ENCODE measurements at places on chromosomes 16 and 17. TPM values are rescaled to one million over a fixed set of nuclear protein-coding genes. Genes with fewer than 3 reads are reported as not detected.

OR1F1 gene
- not detected for total RNA-seq

LRRC36 gene
- total RNA-seq: 1.6 TPM

HSD17B2 gene
- 12.2 TPM for total RNA-seq

DUXB gene
- total RNA-seq: not detected

CFDP1 gene
- total RNA-seq: 65.3 TPM

KRTAP3-2 gene
- not detected for total RNA-seq

NETO2 gene
- 3.1 TPM for total RNA-seq

EFCAB13 gene
- 10.6 TPM for total RNA-seq

HEATR9 gene
- total RNA-seq: not detected

SLC5A11 gene
- total RNA-seq: not detected

GRCh38 chr16:70753694-70754325 is 47.1 kb downstream of the VAC14 start:
- DNase-seq: no peak

DNA sequence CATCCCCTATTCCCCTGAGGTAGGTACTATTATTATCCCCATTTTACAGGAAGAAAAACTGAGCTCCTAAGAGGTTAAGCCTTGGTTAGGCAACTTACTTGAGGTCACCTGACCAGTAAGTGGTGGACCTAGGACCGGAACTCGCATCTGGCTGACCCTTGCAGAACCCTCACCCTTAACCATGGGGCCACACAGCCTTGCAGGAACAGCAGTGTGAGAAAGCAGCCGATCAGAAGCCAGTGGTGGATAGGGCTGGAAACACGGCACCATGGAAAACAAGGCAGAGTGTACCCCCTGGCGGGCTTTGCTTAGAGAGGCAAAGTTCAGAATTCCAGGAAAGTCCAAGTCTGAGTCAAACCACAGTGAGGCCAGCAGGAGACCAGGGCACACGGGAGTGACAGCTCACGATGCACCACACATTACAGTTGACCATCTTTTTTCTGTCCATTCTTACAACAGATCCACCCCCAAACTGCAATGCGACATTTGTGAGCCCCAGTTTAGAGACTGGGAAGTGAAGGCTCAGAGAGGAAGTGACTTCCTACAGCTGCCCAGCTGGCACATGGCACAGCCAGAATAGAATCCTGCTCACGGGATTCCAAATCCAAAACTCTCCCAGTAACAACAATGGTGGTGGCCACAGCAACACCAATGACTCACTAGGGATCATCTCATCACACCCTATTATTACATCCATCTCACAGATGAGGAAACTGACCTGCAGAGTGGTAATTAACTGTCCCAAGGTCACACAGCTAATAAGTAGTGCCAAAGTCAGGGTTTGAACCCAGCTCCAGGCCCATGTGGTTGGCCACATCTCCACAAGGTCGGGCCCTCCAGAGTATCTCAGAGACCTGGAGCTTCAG is 20.3 kb downstream of the KIFC3 start:
- no peak for DNase-seq

DNA sequence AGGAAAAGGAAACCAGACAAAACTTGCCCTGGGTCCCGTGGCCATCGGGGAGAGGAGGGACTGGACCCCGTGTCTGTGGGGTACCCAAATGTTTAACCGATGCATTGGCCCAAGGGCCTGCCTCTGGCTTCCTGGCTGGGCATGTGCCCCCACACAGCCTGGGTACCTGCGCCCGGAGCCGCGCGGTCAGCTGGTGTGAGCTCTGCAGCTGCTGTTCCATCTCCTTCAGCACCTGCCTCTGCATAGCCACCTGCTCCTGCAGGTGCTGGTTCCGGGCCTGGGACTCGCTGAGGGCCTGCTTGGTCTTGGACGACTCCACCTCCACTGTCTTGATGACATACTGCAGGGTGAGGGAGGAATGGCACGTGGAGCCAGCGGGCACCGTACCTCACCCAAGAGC is 31.9 kb downstream of the KIFC3 start:
- DNase-seq: no peak

DNA sequence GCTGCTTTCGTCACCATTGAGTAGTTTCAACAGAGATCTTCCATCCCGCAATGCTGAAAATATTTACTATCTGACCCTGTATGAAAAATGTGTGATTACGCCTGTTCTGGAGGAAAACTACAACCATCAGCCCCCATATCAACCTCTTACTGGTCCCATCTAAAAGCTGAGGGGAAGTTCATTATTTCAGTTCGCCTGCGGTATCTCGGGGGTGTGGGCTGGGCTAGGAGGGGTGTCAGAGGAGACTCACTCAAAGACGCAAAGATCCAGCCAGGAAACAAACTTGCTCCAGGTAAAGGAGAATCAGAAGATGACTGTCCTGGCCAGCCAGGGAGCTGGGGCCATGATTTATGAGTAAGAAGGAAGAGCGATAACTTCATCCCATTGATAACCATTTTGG is 13.7 kb downstream of the CACNG1 start:
- DNase-seq: no peak

- no peak for DNase-seq
Observed at GRCh38 chr17:16301963-16302855, 51.1 kb downstream of the CENPV start.

GRCh38 chr17:33225509-33225908 is 67.6 kb downstream of the ASIC2 start:
- DNase-seq: peak; percentile 52

DNA sequence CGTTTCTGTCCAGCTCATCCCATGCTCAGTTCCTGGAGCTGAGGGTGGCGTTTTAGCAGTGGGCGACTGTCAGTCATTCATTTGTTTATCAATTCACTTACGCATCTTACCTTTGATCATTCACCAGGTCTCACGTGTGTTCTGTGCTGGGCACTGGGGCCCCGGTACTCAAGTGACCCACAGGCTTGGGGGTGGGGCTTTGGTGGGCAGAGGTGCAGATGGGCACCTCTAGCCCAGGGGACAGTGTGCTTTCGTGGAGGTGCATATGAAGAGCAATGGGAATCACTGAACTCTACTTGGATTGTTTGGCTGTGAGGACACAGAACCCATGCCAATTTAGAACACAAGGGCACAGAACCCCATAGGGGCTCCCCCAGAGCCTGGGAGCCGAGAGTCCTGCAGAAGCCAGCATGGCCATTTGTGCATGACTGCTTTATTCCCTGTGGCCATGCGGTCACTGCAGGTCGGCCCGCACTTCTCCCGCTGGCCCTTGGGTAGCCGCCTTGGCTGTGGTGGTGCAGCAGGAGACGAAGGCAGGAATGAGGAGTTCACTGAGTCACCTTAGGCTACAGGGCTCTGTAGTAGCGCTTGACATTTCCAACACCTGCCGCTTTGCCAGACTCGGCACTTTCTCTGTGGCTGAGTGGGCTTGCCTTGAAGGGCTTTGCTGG is 144.6 kb downstream of the SNX29 start:
- DNase-seq: no peak

DNA sequence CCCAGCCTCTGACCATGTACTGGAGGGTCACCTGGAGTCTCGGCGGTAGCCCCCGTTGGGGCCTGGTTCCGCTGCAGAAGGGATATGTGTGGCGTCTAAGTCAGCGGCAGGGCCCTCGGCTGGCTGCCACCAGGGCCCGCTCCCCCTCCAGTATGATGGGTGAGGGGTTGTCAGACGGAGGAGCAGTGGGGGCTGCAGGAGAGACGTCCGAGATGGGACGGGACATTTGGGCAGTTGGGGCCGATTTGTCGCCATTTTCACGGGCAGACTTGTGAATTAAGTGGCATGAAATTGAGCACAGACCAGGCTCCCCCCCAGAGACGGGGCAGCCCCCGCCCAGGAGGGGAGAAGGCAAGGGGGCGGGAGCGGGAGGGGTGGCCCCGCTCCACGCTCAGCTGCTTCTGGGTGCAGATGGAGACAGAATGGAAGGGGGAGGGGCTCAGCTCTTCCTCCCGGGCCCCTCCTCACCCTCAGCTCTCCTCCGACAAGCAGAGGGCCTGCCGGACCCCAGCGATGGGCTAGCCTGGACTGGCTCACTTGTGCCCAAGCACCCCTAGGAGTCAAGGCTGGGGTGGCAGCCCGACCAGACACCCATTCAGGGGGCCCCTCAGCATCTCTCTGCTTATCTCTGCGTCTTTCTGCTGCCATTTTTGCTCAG is 52.7 kb upstream of the LHX1 start:
- DNase-seq: no peak

DNA sequence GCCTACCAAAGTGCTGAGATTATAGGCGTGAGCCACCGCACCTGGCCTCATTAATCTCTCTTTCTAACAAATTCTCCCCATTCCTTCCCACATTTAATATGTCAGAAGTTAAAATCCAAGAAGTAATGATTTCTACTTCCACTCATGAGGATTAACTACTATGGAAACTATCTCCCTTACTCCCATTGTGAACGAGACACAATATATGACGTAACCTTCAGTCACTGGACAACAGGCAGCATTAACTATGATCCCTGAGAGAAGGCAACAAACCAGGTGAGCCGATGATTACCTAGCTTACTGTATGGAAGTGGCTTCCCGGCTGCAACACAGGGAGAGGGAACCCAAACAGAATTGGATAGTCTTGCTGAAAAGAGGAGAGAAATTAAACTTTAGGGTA is 20.0 kb downstream of the GLG1 start:
- no peak for DNase-seq

GRCh38 chr16:86026916-86027315 is 128.0 kb downstream of the IRF8 start:
- DNase-seq: no peak

DNA sequence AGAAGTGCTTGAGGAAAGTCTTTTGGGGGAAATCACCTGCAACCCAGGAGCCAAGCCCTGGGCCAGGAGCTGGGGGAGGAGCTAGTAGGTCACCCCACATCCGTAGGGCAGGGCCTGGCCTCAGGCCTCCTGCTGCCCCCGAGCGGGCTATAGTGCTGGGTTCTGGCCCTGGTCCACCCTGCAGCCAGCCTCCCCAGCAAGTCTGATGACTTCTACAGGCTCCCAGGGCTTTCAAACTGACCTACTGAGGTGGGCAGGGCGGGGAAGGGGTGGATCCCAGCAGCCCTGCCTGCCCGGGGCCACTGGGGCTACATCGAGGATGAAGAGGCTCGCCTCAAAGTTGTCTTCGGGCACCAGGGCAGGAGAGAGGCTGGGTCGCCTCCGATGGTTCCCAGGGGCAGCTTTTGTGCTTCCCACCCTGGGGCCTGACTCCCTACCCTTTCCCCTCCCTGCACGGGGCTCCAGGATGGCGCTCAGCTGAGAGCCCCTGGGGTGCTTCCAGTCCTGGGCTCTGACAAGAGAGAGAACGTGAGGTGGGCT is 5.0 kb downstream of the CENPX start:
- DNase-seq: no peak

DNA sequence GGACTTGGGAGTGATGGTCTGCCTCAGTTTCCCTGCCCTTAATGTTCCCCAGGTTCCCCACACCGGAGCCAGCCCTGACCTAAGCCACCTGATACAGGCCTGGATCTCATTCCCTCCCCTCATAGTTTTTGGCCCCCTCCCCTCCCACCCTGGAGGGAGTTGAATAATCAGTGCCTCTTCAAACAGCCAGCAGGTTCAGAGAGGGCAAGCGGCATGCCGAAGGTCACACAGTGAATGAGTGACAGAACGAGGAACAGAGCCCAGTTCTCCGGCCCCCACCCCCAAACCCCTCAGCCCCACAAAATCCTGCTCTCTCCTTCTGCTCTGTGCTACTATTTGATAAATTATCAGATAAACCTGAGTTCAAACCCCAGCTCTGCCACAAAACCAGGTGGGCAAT is 31.2 kb downstream of the BEAN1 start:
- no peak for DNase-seq

GRCh38 chr17:60610473-60610872 is 10.5 kb downstream of the PPM1D start:
- DNase-seq: no peak

- no peak for DNase-seq
Observed at GRCh38 chr17:69871318-69871717, 203.7 kb upstream of the KCNJ16 start.

- no peak for DNase-seq
Observed at GRCh38 chr16:9082422-9082821, 9.0 kb upstream of the HAPSTR1 start.

- no peak for DNase-seq
Observed at GRCh38 chr16:49920397-49920796, 64.5 kb upstream of the ZNF423 start.

- no peak for DNase-seq
Observed at GRCh38 chr16:25812215-25812614, 120.5 kb downstream of the HS3ST4 start.

DNA sequence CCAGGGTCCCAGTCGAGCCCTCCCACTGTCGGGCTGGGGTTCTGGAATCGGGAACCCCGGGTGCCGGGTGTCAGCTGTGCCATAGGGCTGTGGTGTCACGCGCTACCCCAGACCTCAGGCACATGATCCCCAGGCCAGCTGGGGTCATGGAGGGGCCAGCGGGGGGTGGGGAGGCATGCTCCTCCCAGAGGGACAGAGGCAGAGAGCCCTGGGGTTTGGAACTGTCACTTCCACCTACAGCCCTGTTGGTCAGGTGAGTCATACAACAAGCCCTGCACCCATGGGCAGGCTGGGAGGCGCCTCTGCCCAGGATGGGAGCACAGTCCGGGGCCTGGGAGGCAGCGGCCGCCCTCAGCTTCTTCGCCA is 63.0 kb downstream of the BAIAP2 start:
- DNase-seq: peak; percentile 33

- no peak for DNase-seq
Observed at GRCh38 chr16:22117609-22118008, 25.3 kb downstream of the VWA3A start.

DNA sequence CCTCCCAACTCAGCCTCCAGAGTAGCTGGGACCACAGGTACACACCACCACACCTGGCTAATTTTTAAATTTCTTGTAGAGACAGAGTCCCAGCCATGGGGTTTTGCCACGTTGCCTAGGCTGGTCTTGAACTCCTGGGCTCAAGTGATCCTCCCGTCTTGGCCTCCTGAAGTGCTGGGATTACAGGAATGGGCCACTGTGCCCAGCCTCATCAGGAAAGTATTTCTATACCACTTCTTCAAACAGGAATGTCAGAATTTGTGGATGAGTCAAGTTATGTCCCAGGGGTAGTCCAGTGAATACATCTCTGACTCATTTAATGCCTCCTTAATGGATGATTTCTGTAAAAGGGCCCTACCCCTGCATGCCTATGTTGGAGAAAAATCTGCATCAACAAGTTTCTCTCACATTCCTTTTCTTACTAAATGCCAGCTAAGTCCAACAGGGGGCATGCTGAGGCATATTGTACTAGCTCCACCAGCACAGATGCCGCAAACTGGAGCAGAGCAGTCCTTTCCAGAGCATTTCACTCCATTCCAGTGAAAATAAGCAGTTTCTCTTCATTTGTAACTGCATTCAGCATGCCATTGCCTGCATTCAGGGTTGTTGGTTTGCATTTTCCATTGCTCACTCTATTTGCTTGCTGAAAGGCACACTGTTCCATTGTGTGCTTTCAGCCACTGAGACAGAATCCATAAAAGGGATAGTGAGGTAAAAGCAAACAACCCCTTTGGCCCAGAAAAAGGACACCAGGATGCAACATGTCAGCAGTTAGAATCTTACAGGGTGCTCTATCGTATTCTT is 5.3 kb upstream of the CAVIN1 start:
- DNase-seq: peak; percentile 67
